Astrocyte of the hippocampus (primary cell): ENCODE measurements at places on chromosomes 4 and X.

GRCh38 chr4:105272002-105272401, 125.3 kb downstream of the TET2 start:
- DNase-seq, result no peak

GRCh38 chr4:14607578-14607977, 394.7 kb upstream of the CPEB2 start:
- no peak for DNase-seq

- DNase-seq, result peak; percentile 66
Measured at GRCh38 chr4:111475001-111475400, 670.3 kb upstream of the FAM241A start.

GRCh38 chrX:1435241-1435895, 17.3 kb downstream of the ASMTL start:
- DNase-seq, result no peak

DNA sequence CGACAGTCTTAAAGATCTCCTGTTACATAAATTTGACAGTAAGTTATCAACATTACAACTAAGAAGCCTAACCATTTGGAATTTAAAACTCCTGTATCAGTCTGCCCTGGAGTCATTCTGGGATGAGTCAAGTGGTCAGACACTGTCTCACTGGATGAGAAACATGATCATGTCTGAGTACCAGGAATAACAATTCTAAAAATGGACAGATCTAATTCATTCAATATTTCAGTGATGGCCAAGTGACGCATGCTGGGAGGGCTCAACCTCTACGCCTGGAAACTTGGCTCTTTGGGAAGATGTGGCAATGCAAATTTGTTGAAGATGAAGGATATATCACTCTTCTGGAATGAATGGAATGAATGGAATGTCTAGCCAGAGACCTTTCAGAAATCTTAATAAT, 1427.2 kb downstream of the STIM2 start:
- peak; percentile 78 for DNase-seq

GRCh38 chr4:44162538-44163270, 285.9 kb downstream of the KCTD8 start:
- DNase-seq, result peak; percentile 16

GRCh38 chrX:136156560-136157117, 9.3 kb downstream of the FHL1 start:
- DNase-seq, result no peak

DNA sequence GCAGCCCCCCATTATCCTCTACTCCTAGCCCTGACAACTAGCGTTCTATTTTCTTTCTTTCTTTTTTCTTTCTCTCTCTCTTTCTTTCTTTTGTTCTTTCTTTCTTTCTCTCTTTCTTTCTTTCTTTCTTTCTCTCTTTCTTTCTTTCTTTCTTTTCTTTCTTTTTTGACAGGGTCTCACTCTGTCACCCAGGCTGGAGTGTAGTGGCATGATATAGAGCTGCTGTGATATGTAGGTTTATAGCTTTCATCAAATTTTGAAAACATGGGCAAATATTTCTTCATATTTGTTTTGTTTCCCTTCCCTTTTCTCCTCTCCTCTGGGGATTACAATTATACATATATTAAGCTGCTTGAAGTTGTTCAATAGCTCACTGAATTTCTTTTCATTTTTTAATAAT, 39.1 kb upstream of the LONRF3 start:
- no peak for DNase-seq
